ENCODE measurements at places on chromosomes 7 and 10.

- DNase-seq: no peak
Measured at GRCh38 chr7:83054472-83054871, 108.2 kb downstream of the PCLO start.

DNA sequence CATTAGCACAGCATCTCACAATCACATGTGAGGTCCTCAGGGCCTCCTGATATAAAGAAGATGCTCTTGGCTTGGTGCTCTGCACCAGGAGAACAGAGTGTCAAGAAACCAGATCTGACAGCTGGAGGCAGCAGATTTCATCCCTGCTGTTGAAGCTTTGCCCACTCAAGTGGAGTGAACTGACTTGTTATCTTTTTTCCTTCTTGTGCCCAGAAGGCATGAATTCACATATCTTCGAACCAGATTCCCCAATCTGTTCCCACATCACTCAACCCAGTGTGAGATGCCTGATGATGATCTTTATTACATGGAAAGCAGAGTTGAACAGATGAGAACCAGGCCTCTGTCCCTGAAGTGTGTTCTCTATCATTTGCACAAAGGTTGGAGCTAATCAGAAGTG lies 521.0 kb downstream of the SORCS1 start:
- DNase-seq: no peak

DNA sequence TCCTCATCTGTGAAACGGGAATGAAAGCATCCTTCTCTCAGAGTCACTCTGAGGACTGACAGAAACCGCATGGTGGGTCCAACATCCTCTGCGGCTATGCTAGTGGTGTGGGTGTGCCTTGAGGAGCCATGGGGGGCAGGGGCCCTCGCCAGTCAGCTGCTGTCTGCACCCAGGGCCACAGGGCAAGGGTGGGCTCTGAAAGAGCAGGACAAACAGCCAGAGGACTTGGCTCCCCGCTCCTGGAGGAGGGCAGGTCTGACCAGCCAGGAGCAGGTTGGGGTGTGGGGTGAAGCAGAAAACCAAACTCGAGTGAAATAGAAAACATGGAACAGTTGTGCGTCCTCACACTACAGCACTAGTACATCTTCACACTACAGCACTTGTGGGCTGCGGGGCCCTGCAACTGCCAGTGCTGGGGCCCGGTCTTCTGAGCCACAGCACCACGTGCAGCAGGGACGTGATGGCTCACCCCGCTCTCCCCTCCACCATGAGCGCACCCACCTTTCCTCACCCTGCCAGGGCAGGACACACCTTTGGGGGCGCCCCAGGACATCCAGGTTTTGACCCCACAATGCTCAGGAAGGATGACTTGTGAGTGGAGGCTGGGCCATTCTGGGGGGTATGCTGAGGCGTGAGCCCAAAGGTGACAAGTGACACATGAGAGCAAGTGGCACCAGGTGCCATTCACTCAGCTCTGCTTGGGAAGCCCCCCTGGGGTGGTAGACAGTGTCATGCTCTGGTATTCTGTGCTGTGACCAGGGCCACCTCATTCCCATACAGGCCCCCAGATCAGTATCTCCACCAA lies 96.1 kb upstream of the RET start:
- no peak for DNase-seq

DNA sequence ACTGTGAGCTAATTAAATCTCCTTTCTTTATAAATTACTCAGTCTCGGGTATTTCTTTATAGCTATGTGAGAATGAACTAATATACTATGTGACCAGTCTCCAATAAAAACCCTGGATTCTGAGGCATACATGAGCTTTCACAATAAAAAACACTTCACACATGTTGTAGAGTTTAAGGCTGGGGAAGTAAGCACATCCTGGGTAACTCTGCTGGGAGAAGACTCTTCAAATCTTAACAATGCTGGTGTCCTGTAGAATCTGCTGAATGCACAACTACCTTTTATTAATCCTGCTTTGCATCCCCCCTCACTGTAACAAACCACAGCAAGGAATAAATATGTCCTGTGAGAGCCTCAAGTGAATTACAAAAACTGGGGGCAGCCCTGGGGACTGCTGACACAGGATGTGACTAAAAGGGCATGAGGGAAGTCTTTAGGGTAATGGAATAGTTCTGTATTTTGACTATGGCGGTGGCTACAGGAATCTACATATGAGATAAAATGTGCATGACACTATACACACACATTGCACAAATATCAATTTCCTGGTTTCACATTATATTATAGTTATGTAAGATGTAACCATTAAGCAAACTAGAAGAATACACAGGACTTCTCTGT lies 45.1 kb upstream of the KCTD7 start:
- DNase-seq: no peak

DNA sequence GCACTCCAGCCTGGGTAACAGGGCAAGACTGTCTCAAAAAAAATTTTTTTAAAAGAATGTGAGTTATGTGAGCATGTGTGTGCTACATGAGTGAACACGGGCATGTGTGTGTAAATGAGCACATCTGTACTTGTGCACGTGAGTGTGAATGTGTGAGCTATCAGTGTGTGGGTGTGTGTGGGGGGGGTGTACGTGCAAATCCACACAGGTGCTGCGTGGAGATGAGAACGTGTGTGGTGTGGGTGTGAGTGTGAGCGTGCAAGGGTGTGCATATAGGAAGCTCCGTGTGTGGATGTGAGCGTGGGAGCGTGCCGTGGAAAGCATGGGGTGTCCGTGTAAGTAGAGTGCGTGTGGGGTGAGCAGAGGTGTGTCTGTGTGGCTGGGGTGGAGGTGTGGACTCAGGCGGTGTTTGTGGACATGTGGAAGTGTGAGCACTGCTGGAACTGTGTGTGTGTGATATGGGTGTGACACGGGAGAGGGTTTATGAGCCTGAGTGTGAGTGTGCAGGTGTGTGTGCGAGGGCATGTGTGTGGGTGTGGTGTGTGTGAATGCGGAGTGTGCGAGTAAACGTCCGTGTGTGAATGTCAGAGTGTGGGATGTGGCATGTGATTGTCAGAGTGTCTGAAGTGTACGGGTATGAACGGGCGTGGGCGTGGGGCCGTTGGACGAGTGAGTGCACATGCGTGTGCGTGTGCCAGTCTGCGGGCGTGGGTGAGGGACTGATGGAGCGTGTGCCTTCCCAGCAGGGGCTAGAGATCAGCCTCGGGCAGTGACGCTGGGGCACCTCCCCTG lies 45.9 kb upstream of the TNRC18 start:
- no peak for DNase-seq

DNA sequence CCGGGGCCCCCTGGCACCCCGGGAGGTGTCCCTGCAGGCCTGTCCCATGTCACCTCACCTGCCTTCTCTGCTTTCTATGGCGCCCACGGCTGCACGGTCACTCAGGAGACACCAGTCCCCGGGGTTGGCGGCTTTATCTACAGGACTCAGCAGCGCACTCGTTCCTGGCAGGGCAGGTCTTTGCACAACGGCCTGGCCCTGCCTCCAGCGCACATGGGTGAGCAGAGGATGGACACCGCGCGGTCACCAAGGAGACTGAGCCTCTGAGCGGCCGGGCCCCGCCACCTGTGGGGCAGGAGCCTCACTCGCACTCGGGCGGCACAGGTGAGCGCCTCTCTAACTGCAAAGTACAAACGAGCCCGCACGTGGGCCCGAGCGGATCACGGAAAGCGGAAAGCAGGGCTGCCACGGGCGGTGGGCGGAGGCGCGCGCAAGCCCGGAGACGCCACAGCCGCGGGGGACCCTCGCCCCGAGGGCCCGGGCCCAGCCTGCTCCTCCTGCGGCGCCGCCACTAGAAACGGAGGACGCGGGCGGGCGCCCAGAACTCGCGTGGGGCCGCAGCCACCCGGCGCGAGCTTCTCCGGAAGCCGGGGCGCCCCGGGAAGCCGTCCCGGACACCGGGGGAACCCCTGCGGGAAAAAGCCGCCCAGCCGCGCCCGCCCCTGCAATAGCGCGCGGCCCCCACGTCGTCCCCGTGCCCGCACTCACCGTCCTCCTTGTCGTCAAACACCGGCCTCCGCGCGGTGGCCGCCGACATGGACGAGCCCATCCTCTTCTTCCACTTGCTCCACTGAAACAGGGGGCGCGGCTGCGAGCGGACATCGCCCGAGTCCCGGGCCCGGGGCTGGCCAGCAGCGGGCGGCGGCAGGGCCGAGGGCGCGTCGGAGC lies 642 bp downstream of the STK32C start:
- DNase-seq: no peak

- no peak for DNase-seq
Measured at GRCh38 chr10:132688580-132689420, 97.1 kb downstream of the NKX6-2 start.

DNA sequence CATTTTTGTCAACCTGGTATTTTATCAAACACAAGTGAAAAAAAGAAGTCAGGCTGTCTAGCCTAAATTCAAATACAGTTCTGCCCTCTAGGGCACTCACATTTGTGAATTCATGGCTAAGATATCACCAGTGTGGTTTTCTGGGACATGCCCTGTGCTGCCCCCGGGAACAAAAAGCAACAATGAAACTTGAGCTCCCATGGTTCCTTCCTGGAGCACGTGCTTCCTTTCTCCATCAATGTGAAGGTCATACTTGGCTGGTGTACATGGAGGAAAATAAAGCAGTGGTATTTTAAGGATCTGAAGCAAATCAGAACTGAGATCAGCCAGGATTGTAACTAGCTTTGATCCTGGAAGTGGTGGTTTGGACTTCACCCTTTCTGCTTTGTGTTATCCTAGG lies 128.9 kb upstream of the FRMD4A start:
- no peak for DNase-seq

GRCh38 chr7:137932881-137933269 lies 69.0 kb downstream of the CREB3L2 start:
- no peak for DNase-seq

DNA sequence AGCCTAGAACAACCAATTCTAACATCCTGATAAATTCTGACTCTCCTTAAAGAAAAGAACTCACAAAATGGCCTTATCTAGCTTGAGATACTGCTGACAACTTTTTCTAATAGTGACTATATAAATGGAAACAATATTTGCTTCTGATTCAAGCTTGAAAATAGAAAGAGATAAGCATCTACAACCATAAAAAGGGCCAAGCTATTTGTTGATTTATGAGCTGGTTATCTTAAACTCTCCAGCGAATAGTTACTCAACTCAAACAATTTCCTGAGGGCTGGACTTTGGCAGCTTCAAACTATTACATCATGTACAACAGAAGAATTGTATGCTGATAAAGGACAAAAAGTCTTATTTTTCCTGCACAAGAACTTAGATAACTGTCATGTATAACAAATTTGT lies 4.6 kb downstream of the USP54 start:
- no peak for DNase-seq

DNA sequence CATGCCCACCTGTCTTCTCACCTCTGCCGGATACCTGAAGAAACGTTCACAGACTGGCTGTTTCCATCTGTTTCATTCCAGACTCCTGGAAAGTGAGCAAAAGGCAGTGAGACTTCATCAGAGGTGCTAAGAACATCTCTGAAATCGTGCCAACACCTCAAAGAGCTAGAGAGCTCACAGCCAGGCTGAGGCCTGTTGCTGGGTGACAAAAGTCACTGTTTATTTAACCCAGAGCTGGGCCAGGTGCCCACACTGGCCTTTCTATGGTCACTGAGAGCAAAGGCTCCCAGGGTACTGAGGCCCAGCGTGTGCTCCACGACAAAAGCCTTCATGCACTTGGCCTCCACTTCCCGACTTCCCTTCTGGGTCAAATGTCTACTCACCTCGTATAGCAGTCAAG lies 3.7 kb upstream of the NANOS1 start:
- no peak for DNase-seq

- no peak for DNase-seq
Measured at GRCh38 chr10:107356396-107356795, 191.9 kb upstream of the SORCS1 start.

DNA sequence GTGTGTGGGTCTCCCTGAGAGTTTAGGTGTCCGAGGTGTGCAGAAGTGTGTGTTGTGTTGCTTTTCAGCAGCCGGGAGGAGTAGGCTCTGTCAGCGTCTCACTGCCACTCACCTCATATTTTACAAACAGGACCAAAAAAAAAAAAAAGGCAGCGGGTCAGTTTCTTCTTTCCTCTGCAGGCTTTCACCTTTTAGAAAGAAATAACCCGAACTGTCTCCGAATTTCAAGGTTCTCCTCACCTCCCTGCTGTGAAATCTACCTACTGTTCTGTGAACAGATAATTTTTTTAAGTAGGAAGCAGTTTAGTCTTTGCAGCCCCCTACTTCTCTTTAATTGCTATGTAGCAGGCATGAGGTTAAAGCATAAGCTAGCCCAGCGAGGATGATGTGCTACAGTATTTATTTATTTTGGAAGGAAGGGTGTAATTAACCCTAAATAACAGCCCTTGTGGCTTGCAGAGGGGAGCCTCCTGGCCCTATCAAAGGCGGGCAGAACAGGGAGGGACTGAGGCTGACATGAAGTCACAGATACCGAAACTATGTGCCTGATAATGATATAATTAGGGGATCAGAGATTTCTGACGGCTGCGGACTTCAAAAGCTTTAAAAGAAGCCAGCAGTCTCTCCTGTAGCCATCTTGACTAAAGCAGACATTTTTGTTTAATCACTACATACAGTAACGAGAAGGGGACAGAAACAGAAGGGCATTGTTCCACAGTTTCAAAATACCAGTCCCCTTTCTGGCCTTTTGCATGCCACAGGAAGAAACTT lies 1.6 kb downstream of the BAMBI start:
- DNase-seq: no peak

DNA sequence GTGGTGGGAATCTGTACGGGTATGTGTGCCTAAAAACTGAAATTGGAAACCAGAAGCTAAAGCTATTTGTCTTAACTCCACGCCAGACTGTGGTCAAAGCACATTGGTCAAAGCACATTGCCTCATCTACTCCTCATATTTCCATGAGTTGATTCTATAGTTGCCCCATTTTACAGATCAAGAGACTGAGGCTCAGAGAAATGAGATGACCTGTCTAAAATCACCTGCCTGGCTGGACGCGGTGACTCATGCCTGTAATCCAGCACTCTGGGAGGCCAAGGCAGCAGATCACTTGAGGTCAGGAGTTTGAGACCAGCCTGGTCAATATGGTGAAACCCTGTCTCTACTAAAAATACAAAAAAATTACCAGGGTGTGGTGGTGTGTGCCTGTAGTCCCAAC lies 21.7 kb upstream of the MNX1 start:
- DNase-seq: no peak

DNA sequence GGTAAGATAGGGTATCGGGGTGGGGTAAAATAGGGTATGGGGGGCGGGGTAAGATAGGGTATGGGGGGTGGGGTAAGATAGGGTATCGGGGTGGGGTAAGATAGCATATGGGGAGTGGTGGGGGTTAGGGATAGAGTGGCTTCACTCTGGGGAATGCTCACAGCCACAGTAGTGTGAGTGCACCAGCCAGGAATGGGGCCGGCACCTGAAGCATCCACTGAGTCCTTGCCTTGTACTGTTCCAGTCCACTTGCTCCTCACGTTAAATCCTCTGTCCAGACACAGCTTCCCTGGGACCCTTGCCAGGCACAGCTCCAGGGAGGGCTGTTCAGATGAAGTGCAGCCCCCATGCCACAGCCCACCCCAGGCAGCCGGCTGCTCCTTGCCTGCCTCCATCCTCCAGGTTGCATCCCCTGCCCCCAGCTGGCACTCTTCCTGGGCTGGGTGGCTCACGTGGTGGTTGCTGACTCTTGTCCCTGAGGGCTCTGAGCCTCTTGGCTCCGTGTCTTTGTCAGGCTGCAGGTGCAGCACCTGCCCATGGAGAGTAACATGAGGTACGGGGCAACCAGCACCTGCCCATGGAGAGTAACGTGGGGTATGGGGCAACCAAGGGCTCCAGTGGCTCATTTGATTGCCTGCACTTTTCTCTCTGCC lies 268.4 kb downstream of the TCERG1L start:
- DNase-seq: no peak

- DNase-seq: no peak
Measured at GRCh38 chr10:129867631-129868179, 96.4 kb downstream of the EBF3 start.

GRCh38 chr10:104831272-104831671 lies 190.2 kb downstream of the SORCS3 start:
- DNase-seq: no peak

Data from GM12864 (cell line).